T-helper 17 cell (primary cell): ENCODE measurements at places on chromosomes 1 and 21.

- DNase-seq, result no peak
Observed at GRCh38 chr1:244659694-244660093, 6.8 kb downstream of the DESI2 start.

DNA sequence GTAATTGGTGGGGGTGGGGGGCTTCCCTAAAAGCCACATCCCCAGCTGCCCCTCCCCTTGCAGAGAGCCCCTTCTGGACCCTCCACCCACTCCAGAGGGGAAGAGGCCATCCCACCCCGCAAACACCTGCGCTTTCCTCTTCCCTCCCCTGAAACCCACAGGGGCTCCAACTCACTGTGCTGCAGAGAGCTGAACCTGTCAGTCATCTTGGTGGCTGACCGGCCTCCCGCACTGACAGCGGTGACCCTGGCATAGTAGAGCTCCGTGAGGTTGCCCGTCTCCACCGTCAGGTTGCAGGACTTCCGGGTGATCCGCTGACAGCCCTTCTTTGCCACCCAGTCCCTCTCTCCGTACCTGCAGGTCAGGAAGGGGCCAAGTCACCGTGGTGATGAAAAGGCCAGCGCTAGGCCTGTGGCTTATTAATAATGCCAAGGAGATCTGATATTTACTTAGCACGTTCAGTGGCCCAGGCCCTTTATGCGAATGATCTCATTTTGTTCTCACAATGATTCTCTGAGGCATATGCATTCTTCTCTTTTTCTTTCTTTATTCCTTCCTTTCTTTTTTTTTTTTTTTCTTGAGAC lies 5.9 kb downstream of the IL22RA1 start:
- no peak for DNase-seq

- DNase-seq, result no peak
Observed at GRCh38 chr1:178102218-178102617, 8.3 kb downstream of the RASAL2 start.

- DNase-seq, result no peak
Observed at GRCh38 chr1:152220166-152221163, 3.5 kb downstream of the HRNR start.

DNA sequence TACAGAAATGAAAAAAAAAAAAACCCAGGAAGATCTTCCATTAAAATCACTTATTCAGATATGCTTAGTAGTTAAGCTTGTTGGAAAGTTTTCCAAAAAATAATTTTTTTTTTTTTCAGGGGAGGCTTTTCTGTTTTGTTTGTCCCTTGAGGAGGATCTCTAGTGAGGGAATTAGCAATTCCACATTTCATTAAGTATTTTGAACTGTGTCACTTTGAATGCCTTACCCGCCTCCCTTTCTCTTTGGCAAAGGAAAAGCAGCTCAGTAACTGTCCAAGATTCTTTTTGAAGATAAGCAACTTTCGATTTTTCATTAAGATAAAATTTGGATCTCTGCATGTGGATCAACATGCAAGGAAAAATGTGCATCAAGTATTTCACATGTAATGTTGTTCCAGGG lies 1.8 kb downstream of the NTNG1 start:
- DNase-seq, result no peak

GRCh38 chr1:32953495-32953894 lies 11.1 kb downstream of the RNF19B start:
- no peak for DNase-seq

DNA sequence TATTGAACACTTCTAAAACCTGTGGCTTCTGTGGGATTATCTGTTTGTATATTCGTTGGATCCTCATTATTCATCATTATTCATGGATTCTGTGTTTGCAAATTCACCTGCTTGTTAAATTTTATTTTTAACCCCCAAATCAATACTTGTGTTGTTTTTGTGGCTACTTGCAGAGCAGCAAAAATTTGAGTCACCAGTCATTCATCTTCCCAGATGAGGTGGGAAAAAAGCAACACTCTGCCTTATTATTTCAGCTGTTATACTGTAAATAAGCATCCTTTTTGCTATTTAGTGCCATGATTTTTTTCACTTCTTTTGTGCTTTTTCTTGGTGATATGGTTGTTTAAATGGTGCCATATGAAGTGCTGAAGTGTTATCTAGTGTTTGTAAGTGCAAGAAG lies 56.7 kb downstream of the RASAL2 start:
- no peak for DNase-seq

- no peak for DNase-seq
Observed at GRCh38 chr1:181541947-181542346, 58.6 kb downstream of the CACNA1E start.

- DNase-seq, result no peak
Observed at GRCh38 chr1:150366416-150367296, 2.7 kb downstream of the RPRD2 start.

GRCh38 chr1:36765785-36766300 lies 268.5 kb downstream of the GRIK3 start:
- DNase-seq, result no peak

GRCh38 chr1:29688471-29689365 lies 452.4 kb downstream of the PTPRU start:
- no peak for DNase-seq

- DNase-seq, result no peak
Observed at GRCh38 chr1:57901208-57901919, 477.5 kb upstream of the DAB1 start.

- no peak for DNase-seq
Observed at GRCh38 chr1:41864471-41865040, 54.2 kb downstream of the HIVEP3 start.

DNA sequence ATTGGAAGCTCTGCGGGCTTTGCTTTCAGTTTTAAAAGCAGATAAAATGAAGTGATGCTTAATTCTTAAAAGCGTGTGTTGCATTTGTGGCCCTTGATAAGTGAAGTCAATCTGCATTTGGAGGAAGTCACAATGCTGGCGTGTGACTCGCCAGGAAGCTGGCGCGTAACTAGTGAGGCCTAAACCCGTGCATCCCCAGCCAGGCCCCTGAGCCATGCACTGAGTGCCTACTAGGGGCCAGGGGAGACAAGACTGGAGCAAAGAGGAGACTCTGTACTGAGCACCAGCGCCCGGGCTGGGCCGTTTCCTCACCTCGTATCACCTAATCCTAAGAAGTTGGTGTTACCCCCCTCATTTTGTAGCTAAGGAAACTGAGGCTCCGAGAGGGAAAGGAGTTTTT lies 4.6 kb upstream of the DDOST start:
- DNase-seq, result no peak

GRCh38 chr1:209840611-209841010 lies 12.8 kb downstream of the UTP25 start:
- no peak for DNase-seq

GRCh38 chr1:174953285-174954072 lies 46.3 kb upstream of the CACYBP start:
- no peak for DNase-seq

DNA sequence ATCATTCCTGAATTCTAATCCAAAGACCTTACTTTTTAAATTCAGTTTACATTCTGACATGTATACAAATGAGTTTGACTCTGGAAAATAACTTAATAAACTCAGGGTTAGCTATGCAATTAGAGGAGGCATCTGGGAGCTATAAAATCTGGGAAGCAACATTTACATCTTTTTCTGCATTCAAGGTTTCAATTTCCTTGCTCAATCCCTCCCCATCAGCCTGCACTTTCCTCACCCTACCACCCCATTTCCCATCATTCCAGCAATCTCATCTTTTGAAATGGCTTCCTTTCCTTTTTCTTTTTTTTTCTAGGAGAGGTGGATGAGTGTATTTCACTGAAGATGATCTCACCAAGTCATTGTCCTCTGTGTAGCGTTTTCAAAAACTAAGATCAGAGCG lies 65.3 kb upstream of the BEND5 start:
- DNase-seq, result no peak

DNA sequence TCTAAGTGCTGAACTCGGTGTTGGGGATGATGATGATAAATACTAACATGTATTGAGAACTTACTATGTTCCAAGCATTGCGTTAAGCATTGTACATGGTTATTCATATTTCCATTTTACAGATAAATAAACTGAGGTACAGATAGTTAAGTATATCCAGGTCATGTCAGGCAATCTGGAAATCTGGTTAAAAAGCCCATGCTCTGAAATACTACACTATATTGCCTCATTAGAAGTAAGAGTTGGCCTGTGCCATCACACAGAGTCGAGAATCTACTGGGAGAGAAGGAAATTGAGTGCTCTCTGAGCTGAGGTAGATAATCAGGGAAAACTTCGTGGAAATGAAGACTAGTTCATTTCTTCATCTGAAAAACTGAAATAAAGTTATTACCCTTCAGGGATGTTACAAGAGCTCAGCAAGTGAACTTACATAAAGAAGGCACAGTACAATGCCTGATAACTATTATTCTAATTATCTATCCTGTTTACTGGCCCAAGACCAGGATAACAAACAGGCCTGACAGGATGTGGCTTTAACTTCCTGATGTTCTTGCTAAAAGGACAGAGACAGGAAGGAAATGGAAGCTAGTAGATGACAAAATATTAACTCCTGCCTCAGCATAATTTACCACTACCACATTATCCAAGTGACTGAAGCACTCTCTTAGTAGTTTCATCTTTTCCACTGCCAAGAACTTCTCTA lies 85.6 kb downstream of the EPS15 start:
- DNase-seq, result no peak

- no peak for DNase-seq
Observed at GRCh38 chr1:7535934-7536878, 234.9 kb upstream of the VAMP3 start.

- DNase-seq, result no peak
Observed at GRCh38 chr1:14794136-14794768, 195.8 kb downstream of the KAZN start.

GRCh38 chr1:201119206-201120197 lies 7.3 kb upstream of the CACNA1S start:
- DNase-seq, result peak; percentile 28

DNA sequence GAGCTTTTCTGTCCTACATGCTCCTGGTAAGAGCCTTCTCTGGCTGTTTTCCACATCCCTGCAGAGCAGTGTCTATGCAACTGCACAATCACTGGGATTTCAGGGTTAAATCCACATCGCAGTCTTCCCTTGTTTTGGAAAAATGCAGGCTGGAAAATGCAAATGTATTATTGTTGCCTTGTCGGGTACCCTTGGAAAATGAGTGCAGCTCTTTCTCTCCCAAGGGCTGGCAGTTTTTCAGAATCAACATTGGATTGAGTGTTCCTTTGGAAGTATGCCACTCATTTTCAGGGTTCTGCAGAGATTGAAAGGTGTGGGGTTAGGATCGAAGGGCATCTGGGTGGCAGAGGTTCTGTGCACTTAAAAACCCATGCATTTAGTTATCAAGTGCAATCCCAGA lies 3.2 kb downstream of the NOS1AP start:
- DNase-seq, result no peak

GRCh38 chr1:202143768-202144401 lies 652 bp downstream of the ARL8A start:
- DNase-seq, result no peak

DNA sequence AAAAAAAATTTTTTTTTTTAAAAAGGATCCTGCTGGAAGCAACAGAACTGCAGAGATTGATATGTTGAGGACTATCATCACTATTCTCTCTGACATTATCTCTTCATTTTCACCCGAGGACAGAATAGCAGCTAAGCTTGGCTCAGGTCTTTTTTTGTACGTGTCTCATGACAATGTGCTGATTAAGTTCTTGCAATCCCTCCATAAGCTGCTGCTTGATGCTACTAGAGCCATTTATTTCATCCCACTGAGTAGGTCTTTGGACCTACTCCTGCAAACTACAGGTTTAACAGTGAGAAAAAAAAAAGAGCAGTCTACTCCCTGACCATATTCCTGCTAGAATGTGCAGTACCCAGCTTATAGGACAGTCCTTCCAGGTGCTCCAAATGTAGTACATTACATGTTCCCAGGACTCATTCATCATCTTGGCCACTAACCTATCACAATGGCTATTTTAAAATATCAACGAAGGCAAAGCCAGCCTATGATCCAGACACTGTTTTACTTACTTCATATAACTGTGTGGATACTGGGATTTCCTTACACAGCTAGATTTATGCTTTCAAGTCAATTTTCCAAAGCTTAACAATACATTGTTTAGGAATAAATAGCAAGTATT lies 54.1 kb downstream of the ARHGAP29 start:
- DNase-seq, result no peak

DNA sequence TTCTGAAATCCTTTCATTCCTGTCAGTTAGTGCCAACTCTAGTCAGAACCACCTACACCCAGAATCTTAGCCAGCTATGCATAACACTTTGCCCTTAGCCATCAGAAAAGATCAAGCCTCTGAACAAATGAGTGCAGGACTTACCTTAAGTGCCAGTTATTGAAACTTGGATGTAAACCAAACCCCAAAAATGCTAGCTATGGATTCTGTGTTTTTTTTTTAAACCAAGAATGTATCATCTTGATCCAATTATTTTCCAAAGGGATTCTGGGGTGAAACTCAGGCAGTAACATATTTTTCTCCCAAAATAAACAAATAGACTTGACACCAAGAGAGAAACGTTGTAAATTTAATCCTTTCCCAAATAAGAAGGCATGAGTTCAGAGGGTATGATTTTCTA lies 538.6 kb upstream of the ADAMTS5 start:
- DNase-seq, result no peak

DNA sequence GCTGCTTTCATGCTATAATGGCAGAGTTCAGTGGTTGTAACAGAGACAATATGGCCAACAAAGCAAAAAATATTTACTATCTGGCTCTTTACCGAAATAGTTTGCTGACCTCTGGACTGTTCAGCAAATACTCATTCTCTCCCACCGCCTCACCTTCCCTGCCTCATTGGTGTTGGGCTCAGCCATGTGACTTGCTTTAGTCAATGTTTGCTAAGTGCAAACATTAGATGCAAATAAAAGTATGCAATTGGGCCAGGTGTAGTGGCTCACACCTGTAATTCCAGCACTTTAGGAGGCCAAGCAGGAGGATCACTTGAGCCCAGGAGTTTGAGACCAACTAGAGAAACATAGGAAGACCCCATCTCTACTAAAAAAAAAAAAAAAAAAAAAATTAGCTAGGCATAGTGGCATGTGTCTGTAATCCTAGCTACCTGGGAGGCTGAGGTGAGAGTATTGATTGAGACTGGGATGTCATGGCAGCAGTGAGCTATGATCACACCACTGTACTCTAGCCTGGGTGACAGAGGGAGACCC lies 55.1 kb downstream of the RPL5 start:
- DNase-seq, result no peak

DNA sequence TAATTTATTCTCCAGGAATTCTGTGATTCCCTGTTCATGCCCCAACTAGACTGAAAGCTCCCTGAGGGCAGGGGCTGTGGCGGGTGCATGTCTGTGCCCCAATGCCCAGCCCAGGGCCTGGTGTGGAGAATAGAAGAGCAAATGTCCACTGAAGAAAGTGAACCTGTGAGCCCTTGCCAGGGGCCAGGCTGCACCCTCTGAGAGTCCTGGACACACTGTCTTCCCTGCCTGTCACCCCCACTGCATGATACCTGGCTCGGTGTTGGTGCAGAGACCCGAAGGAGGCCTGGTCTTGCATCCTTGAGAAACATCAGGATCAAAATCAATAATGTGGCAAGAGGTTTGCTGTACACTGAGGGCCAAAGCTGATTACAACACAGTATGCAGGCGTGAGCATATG lies 69.8 kb upstream of the RUNX3 start:
- DNase-seq, result no peak

- DNase-seq, result no peak
Observed at GRCh38 chr1:221190249-221190648, 311.0 kb downstream of the HLX start.
